ENCODE measurements at places on chromosomes 16 and 17. TPM values are rescaled to one million over a fixed set of nuclear protein-coding genes. Genes with fewer than 3 reads are reported as not detected.

GRCh38 chr16:84937196-84938005 lies 73.9 kb downstream of the ZDHHC7 start:
- DNase-seq, result no peak

DNA sequence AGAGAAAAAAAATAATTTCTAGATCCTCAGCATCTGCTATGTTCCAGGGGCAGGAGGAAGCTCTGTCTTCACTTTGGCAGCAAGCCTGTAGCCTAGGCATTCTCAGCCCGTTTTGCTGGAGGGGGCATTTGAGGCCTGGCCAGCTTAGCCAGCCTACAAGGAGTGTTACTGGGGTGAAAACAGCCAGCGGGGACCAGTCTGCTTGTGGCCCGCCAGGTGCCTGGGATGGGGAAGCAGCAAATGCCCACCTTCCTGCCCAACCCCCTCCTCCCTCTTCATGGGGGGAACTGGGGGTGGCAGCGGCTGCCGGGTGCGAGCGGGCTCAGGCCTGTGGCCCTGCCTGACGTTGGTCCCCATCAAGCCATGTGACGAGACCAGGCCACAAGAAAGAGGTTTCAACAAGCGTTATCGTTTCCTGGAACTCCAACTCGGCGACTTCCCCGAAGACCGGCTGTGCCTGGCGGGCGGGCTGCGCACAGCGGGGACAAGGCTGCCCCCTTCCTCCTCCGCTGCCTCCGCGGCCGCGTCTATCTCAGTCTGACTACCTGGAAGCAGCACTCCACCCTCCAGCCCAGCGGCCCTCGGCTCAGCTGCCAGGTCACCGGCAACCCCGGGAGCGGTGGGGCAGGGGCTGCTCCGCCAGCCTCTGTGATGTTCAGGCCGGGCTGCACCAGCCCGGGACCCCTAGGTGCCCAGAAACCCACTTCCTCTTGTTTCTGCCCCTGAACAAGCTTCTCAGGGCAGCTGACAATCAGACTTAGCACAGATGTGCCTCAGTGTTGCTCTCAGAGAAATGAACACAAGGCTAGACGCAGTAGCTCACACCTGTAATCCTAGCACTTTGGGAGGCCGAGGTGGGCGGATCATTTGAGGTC lies 22.9 kb downstream of the SOCS1 start:
- no peak for DNase-seq

GRCh38 chr16:30585022-30585399 lies 486 bp downstream of the ZNF785 start:
- DNase-seq, result no peak

- no peak for DNase-seq
Measured at GRCh38 chr17:36019423-36019822, 1.7 kb upstream of the CCL23 start.

The SKAP1 gene
- not detected for total RNA-seq

- peak; percentile 67 for DNase-seq
Measured at GRCh38 chr17:73278465-73279453, 17.1 kb upstream of the CPSF4L start.

GRCh38 chr16:57688487-57688986 lies 6.1 kb upstream of the DRC7 start:
- peak; percentile 65 for DNase-seq

DNA sequence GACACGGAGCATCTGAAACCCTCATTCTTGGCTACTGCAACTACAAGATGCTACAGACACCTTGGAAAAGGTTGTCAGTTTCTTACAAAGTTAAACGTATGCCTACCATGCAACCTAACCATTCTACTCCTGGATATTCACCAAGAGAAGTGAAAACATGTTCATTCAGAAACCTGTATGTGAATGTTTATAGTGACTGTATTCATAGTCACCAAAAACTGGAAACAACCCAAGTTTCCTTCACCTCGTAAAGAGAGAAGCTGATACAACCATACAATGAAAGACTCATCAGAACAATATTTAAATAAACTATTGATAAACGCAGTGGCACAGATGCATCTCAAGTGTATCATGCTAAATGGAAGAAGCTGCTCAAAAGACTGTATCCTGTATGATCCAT lies 55.4 kb upstream of the CHMP6 start:
- DNase-seq, result no peak

DNA sequence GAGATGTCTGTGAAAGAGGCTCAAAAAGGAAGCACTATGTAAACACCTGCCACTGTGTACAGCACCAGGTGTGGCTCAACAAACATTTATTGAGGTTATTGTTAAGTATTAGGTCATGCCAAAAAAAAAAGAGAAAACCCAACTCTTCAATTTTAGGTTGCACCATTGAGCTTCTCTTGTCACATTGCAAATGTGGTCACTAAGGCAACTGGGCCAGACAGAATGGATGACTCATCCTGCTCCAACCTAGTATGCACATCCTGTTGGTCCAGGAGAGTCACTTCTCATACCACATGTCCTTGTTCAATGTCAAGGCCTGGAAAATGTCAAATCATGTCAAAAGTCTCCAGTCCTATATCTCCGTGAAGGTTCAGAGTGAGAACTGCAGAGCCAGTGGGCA lies 25.0 kb downstream of the HOXB1 start:
- no peak for DNase-seq

- DNase-seq, result peak; percentile 88
Measured at GRCh38 chr17:56593646-56594319, at the start of gene NOG. TSS of gene NOG (plus strand) at chr17:56593699. CDS start at chr17:56594224, 525 bp downstream.

DNA sequence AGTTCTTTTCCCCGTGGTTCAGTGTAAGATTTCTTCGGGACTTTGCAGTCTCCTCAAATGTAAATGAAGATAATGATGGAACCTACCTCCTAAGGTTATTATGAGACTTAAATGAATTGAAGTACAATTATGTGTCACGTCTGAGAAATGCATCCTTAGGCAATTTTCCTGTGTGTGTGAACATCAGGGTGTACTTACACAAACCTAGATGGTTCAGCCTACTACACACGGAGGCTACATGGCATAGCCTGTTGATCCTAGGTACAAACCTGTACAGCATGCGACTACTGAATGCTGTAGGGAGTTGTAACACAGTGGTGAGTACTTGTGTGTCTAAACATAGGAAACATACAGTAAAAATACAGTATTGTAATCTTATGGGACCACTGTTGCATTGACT lies 1.1 kb upstream of the FAM20A start:
- DNase-seq, result no peak

The TBC1D28 gene
- not detected for total RNA-seq

DNA sequence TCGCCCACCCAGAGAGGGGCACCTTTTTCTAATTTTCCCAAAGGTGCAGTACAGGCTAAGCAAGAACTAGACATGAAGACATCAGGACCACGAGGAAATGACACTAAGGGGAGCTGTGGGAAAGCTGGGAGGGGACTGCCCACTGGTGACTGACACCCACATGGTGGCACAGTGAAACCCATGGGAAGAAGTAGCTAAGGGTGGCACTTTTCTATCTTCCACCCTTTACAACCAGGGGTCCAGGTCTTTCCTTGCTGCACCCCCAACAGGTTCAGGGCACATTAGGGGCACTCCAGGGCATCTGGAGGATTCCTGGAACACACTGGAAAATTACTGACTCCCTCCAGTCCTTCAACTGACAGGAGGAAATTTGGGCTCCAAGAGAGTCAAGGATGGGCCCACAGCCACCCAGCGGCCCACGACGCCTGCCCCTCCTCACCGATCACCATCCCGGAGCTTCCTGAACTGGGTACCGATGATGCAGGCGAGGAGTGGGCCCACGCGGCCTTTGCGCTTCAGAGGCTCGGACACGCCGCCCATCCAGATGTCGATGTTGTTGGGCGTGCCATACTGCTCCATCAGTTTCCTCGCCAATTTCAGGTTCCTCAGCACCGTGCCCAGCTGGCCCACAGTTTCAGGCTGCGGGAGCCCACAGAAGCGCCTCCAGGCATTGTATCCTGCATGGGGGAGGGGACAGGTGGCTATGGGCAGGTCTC lies 9.4 kb downstream of the MPO start:
- no peak for DNase-seq
